Lower lobe of right lung (tissue), 2 donors: ENCODE measurements at places on chromosomes 1 and 21. TPM values are rescaled to one million over a fixed set of nuclear protein-coding genes. Genes with fewer than 3 reads are reported as not detected.
A peak's percentile ranks its signal among the peaks of the same experiment; 100 is the strongest.

Gene KCTD3
- total RNA-seq, result 25.3 TPM

Gene SH2D1B
- total RNA-seq, result 1.9 TPM

Gene LCE1C
- total RNA-seq, result not detected

Gene MMEL1
- total RNA-seq, result 7.6 TPM

Gene CHI3L1
- total RNA-seq, result 22.2 TPM

Gene UBL4B
- total RNA-seq, result not detected

Gene SLFNL1
- total RNA-seq, result 4.8 TPM

Gene LPAR3
- 5.7 TPM for total RNA-seq

Gene RGS8
- total RNA-seq, result not detected

Gene COL24A1
- 1.1 TPM for total RNA-seq

Gene JAK1
- 156 TPM for total RNA-seq

GRCh38 chr1:12249748-12250147 is 19.9 kb downstream of the VPS13D start:
- DNase-seq, result no peak

- DNase-seq, result no peak
Measured at GRCh38 chr1:228850141-228851100, 115.1 kb downstream of the RHOU start.

DNA sequence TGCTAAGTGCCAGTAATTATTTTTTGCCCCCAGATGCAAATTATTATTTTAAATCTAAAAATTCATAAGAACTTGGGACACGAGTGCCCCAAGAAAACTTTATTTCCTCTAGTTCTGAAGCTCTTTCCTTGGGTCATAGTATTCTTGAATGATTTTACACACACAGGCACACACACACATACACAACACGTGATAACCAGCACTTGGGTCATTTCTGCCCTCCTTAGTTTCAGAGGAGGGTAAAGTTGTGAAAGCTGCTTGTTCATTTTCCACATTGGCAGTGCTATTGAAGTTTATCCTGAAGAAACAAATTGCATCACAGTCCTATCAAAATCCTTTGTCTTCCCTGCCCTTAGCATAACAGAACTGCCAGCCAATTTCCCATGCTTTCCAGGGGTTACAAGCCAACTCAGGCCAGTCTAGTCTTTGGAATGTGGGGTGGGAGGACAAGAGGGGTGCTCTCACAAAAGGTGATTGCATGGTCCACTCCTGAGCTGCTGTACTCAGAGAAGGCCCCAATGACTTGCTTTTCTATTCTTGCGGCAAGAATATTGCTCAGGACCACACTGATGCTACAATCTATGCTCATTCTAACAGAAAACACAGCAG is 98.5 kb upstream of the POGK start:
- no peak for DNase-seq

GRCh38 chr1:117634631-117635030 is 28.8 kb downstream of the TENT5C start:
- DNase-seq, result no peak

GRCh38 chr1:226268421-226269124 is 40.4 kb downstream of the LIN9 start:
- DNase-seq, result no peak

DNA sequence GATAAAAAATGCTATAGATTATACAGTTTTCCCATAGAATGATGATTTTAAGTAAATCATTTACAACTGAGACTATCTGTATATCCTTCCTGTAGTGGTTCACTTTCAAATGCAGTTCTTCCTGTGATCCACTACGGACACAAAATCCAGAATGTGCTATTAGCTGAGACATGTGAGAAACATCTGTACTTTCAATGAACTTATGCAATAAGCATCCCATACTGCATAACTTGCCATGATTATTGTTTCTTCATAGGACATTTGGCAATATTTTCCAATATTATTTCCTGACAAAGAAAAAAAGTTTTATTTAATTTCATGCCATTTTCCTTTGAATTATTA is 83.5 kb upstream of the PRDX6 start:
- no peak for DNase-seq

DNA sequence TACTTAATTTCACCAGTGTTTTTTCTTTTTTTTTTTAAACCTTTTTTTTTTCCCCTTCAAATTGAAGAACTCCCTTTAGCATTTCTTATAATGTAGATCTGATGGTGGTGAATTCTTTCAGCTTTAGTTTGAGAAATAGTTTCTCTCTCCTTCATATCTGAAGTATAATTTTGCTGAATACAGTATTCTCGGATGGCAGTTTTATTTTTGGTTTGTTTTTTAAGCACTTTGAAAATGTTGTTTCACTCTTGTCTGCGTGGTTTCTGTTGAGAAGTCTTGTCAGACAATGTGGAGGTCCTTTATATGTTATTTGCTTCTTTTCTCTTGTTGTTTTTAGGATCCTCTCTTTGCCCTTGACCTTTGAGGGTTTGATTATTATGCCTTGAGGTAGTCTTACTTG is 135.1 kb downstream of the RPS6KC1 start:
- DNase-seq, result no peak

- peak; percentile 77 for DNase-seq
Measured at GRCh38 chr1:50969611-50970508, at the start of gene CDKN2C. Gene CDKN2C (plus strand): TSS chr1:50970245. CDS start chr1:50970369, 124 bp downstream.

- no peak for DNase-seq
Measured at GRCh38 chr21:30117631-30118030, 49.0 kb downstream of the CLDN17 start.

DNA sequence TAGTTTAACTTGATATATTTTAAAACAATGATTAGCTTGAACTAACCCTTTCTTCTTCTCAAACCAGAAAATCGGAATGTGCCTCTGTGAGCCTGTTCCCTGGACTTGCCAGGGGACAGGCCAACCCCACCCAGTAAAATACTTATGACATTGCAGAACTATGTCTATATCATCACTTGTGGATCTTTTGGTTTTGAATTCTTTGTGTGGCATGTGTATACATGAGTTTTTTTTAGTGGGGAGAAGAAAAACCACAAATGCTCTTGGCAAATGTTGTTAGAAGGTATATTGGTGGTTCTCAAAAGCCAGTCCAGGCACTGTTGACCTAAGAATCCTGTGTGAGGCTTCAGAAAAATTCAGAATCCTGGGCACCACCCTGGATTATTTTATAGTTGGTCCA is 347.4 kb downstream of the SIPA1L2 start:
- DNase-seq, result no peak

DNA sequence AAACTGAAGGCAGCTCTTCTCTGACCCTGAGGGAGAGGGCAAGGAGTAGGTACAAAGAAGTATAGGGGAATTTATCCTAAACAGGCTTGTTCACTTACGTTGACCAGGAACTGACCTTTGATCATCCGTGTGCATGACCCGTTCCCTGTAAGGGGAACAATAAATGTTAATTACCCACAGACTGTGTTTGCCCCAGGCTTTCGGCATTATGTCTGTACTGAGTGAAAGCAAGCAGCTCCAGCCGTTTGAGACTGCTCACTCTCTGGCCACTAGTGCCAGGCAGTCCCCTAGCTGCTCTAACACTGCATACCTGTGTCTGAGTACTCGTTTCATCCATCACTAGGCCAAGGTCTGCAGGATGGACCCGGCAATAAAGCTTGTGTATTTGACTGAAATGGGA is 1365.3 kb downstream of the NCAM2 start:
- DNase-seq, result no peak

DNA sequence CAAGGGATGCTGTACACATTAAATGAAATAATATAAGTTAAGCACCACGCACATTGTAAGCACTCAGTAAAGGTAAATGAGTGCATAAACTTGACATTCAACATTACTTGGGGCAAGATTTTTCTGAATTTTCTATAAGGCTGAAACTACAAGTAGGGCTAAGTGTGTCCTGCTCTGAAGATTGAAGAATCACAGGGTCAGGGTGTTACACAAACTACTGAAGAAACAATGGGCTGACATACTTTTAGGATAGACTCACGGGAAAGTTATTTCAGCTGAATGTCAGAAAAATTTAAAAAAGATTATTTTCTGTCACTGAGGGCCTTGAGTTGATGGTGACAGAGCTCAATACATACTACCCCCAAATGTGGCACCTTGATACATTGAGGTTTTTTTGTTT is 644.2 kb upstream of the PLXNA2 start:
- DNase-seq, result no peak

DNA sequence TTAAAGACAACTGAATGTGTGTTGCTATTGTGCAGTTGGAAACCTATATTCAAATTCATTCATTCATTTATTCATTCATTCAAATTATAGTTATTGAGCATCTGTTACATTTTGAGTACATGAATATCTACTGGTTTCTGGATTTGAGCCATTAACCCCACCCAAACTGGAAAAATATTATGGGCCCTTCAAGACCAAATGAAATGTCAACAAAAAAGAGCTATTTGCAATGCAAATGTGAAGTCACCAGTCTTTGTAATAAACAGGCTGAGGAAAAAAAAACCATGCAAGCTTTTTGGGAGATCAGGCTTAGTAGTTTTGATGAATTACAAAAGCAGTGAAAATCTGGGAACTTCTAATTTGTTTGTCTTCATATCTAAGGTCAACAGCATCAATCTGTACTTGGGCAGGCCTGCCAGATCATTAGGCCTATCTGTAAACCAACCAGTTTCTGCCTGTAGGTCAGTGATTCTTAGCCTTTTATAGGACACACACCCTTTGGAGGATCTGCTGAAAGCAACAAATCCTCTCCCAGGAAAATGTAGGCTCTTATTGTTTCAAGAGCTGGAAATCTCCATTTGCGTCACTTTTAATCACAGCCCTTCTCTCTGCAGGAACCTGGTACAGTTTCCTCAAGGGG is 134.7 kb downstream of the FAM78B start:
- no peak for DNase-seq

GRCh38 chr1:226631229-226632000 is 82.9 kb downstream of the STUM start:
- DNase-seq, result peak; percentile 40

DNA sequence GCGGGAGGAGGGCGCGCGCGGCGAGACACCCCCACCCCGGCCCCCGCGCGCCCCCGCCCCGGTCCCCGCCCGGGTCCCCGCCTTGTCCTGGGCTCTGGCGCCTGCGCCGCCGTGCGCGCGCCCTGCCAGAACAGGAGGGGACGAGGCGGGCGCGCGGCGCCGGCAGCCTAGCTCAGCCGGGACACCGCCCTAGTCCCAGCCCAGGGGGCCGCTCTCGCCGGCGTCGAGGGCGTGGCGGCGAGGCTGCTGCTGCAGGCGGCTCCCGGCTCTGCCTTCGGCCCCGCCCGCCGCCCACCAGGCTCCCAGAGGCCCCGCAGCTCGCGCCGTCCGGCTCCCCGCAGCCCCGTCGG is at the start of gene RCAN3:
RCAN3 (plus strand) TSS at position 128 of the 350 bp plus-strand sequence. CDS start 11,537 bp downstream, outside the sequence.
- peak; percentile 93 for DNase-seq

- DNase-seq, result no peak
Measured at GRCh38 chr1:109438798-109439297, 12.6 kb upstream of the PSMA5 start.

- no peak for DNase-seq
Measured at GRCh38 chr1:8136766-8137165, 110.7 kb upstream of the ERRFI1 start.

DNA sequence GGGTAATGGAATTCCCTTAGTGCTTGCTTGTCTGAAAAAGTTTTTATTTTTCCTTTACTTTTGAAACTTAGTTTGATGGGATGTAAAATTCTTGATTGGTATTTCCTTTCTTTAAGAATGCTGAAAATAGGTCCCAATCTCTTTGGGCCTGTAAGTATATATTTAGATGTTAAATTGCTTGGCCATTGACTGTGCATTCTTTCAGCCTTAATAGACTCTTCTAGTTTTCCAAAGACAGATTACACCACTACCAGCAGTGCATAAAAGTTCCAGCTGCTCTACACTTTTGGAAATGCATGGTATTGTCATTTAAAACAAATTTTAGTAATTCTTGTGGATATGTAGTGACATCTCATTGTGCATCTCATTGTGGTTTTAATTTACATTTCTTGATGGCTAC is 464.8 kb upstream of the USP24 start:
- DNase-seq, result no peak

DNA sequence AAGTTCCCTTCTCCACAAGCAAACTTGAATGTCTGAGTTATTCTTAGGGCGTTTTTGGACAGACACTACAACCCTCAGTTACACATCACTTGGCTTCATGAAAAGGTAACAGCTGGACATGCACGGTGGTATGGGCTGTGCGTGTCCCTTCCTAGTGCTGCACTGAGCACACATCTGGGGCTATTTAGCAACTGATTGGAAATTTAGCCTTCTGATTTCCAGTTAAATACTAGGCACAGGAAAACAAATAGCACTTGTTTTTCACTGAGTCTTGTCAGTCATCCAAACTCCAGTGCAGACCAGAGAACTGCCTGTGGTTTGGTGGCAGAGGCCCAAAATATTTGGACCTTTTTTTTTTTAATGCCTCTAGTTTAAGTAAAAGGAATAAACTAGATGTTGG is 134.7 kb downstream of the TGFBR3 start:
- DNase-seq, result no peak

DNA sequence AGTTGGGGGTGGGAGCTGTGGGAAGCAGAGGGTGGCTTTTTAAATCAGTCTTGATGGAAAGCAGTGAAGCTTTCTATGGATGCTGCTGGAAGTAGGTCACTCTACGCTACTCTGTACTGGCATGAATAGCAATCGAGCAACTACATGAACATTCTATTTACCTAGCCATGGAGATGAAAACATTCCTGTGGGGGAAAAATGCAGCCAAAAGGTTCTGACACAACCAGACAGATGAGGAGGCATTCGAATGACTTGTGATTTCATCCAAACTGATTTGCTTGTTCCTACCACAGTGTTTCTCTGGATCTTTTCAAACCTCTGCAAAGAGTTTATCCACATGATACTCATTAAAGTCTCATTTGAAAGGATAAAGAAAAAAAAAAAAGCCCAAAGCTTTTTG is 95.0 kb downstream of the ASTN1 start:
- DNase-seq, result no peak

- no peak for DNase-seq
Measured at GRCh38 chr1:191368891-191369654, 789.2 kb upstream of the RGS18 start.

- no peak for DNase-seq
Measured at GRCh38 chr1:104315823-104316222, 566.1 kb downstream of the AMY1C start.

GRCh38 chr21:34845521-34846451 is 177.0 kb downstream of the CLIC6 start:
- peak; percentile 68 for DNase-seq

- DNase-seq, result no peak
Measured at GRCh38 chr1:158799689-158800088, 18.7 kb upstream of the OR6N2 start.

DNA sequence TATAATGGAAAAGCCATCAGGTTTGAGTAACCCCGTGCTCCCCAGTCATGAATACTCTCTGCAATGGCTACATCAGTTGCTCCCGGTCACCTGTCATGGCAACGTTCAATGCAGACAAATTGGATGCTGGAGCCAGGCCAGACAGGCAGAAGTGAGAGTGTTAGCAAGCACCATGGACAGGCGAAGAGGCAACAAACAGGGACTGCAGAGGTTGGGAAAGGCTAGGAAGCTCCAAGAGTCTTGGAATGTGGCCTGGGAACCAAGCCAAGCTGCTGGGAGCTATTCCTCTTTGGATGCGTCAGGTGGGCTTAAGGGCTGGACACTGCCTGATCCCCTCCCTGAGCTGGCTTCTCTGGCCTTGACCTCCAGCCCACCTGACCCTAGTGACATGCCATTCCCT is 102.9 kb downstream of the ACTL8 start:
- no peak for DNase-seq

GRCh38 chr21:32240851-32241687 is 37.8 kb downstream of the MIS18A start:
- DNase-seq, result no peak
